ENCODE measurements at places on chromosomes 1 and 21. TPM values are rescaled to one million over a fixed set of nuclear protein-coding genes. Genes with fewer than 3 reads are reported as not detected.

DRAXIN gene
- 0.09 TPM for total RNA-seq

PIK3C2B gene
- 25.1 TPM for total RNA-seq

SSU72 gene
- 64.9 TPM for total RNA-seq

IL24 gene
- total RNA-seq: not detected

DISC1 gene
- total RNA-seq: 13.6 TPM

ASCL5 gene
- total RNA-seq: not detected

ALG6 gene
- 13.7 TPM for total RNA-seq

MSH4 gene
- total RNA-seq: 0.18 TPM

RPTN gene
- total RNA-seq: 0.19 TPM

Measured in endothelial cell of coronary artery (primary cell).